Erythroblast (primary cell): ENCODE measurements at places on chromosomes 16 and 17.
A peak's percentile ranks its signal among the peaks of the same experiment; 100 is the strongest.

DNA sequence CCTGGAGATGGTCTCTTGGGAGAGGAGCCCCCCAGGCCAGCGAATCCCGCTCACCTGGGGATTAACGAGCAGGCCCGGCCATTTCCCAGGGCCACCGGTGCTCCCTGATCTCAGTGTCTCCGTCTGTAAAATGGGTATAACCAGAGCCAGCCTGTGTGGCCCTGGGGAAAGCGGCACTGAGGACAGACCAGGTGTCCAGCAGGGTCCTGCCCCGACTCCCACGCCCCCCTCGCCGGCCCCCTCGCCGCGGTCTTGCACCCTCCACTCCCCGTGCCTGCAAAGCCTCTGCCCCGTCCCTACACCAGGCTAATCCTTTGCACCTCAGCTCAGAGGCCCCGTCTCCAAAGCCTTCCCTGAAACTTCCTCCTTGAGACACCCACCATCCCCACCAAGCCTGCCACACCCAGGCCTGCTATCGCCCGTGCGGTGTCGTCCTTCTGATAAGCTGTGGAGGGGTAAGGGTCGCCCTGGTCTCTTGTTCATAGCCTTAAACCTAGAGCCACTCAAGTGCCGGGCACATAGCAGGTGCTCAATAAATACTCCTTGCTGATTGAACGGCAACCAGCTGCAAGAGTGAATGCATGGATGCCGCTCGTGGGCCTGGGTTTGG lies 259.1 kb downstream of the C16orf95 start:
- no peak for DNase-seq

DNA sequence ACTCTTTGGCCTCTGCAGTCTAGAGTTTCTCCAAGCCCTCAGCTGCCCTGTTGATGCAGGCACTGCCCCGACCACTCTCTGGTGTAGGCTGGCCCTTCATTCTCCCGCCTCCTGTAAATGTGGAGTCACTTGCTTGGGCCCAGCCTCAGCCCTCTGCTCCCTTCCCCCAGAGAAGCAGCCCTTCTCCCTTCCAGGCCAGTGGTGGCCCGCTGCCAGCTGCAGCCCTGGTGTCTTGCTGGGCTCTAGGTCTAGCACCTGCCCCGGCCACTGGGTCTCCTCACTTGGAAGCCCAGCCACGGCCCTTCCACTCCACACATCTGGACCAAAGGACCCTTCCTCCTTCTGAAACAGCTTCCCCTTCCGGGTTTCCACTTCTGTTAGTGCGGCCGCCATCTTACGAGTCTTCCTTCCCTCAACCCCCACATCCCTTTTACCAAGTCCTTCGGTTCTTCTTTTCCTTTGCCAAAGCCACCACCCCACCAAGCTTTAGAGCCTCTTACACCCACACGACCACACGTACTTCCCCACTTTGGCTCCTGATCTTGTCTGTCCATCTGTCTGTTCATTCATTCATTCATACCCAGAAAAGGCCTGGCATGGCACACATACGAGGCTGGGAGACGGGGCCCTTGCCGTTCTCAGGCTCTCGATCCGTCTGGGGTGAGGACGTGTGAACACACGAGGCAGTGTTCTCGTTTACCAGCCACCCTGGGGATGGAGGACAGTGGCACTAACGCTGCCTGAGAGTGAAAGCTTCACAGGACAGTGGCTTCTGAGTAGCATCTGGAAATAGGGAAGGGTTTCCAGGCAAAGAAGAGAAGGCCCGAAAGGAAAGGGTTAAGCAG lies 68.0 kb downstream of the ABR start:
- no peak for DNase-seq

DNA sequence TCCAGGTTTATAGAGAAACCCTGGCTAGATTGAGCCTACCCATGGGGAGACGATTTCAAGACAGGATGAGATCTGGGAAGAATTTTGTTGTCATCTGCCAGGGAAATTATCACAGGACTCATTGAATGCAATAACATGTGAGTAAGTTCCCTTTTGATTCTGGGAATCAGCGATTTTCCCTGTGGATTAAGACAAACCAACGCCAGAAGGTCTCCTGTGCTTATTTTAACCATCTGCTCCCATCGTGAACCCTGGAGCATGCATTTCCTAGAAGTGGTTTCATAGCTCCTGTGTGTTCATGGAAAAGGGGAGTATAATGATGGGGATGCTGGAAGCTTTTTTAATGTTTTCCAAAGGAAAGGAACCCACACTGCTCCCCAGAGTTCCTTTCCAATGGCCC lies 21.0 kb upstream of the ARHGAP44 start:
- DNase-seq: no peak

- no peak for DNase-seq
These were observed 282.4 kb upstream of the EEF2KMT start for GRCh38 chr16:5379954-5380353.

DNA sequence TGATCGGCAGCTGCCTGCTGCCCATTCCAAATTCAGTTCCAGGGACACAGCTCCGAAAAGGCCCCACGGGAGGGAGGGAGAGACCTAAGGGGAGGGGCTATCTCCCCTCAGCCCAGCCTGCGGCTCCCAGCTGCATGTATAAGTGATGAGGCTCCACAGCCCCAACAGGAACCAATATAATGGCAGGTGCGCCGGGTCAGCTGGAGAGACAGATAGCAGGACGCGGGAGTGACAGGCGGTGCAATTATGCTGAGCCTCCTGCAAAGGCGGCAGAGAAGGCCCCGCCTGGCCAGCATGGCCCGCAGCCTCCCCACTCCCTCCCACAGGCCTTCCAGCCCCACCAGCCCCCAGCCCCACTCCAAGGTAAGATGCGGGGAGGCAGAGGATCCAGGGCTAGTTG lies 8.1 kb upstream of the C1QL1 start:
- DNase-seq: no peak

DNA sequence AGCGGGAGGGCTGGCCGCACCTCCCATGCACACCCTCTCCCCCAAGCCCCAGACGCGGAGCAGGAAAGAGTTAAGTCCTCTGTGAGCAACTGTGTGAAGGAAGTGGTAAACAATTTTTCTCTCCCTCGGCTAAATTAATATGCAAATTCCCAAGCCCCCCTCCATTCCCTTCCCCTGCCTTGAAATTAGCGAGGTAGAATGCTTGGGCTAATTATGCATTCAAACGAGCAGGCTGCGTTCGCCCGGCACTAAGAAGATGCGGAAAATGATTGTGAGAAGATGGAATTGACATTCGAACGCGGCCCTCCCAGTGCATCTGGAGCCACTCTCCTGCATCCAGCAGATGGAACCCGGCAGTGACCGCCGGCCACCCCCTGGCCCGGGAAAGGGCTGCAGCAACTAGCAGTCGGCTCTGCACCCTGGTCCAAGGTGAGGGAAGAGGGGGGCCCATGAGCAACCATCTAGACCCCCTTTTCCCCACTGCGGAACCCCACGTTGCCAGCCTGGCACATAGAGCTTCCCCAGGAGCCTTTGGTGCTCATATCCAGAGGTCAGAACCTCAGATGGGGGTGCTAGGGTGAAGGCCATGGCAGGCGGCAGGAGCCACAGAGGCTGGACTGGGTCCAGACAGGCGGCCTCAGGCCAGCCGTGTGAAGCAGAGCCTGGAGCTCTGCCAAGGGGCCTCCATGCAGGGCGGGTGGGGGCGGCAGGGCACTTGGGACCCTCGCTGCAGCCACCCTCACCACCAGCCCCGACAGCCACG lies 49.1 kb upstream of the ACSF3 start:
- DNase-seq: no peak

DNA sequence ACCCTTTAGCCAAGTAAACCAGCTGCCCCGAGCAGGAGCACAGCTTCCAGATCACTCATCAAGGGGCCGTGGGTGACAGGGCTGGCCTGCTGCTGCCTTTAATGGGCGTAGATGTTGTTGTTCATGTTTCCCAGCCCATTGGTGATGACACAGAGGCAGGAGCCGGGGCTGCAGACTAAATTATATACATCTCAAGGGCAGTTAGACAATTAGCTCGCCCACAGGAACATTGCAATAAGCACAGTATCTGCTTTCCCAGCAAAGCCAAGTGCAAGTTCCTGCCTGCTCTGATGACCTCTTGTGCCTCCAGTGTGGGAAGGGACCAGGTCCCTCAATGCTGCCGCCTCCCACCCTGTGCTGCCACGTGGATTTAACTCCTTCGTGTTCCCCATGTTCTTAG lies 485.8 kb downstream of the MAF start:
- DNase-seq: no peak

DNA sequence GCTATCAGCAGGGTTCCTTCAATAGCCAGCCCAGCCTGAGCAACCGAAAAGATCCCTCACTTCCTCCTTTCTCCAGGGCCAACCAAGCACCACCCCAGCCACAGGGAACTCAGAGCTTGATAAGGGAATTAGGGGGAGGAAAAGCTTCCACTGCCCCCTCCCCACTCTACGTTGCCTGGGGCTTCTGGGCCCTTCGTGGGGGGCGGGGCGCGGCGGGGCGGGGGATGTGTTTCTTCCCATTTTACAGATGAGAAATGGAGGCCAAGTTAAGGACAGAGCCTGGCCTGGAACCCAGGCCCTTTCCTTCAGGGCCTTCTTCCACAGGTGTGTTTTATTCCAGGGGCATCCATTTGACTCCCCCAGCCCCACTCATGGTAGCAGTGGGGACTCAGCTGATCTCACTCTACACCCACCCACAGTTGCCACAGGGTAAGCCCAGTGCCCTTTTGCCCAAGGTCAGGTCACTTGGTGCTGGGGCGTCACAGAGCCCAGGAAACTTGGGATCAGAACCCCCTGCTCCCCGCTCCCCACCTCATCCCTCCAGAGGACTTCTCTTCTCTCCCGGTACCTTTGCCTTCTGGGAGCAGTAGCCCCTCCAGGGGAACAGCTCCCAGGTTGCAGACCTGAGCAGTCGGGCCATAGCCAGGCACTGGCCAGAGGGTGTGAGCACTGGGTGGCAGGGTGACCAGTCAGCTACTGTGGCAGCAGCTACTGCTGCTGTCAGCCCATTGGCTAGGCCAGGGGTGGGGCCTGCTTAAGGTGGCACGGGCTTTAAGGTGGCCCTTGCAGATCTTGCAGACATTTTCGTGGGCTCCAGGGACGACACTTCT lies at the start of gene LDHD:
LDHD (minus strand) TSS at position 700 of the 830 bp plus-strand sequence; CDS start at position 640, 60 bp downstream.
- DNase-seq: peak; percentile 67

- DNase-seq: no peak
These were observed 6.6 kb upstream of the NACA2 start for GRCh38 chr17:61597607-61598006.

- DNase-seq: no peak
These were observed 9.5 kb upstream of the ZFP90 start for GRCh38 chr16:68529608-68529930.

- DNase-seq: no peak
These were observed 6.0 kb downstream of the DDX19B start for GRCh38 chr16:70304892-70305448.
